Hematopoietic multipotent progenitor cell treated with erythropoietin and hydrocortisone succinate and interleukin-3 and kit ligand, for 6 days (in vitro differentiated cells): ENCODE measurements at places on chromosomes 12 and 14.
A peak's percentile ranks its signal among the peaks of the same experiment; 100 is the strongest.

GRCh38 chr14:48035836-48036235, 360.4 kb upstream of the MDGA2 start:
- no peak for DNase-seq

DNA sequence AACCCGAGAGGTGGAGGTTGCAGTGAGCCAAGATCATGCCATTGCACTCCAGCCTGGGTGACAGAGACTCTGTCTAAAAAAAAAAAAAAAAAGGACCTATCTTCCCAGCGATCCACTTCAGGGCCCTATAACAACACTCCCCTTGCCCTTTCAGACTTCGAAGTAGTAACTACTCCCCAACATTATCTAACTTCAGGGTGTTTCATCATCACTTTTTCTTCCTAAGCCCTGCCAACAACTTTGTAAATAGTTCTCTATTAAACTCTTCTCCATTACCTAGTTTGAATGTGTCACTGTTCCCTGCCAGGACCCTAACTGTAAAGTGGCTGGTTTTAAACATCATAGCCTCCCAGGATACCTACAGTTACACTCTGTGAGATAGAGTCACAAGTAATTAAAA, 220.8 kb downstream of the BTG1 start:
- DNase-seq, result no peak

DNA sequence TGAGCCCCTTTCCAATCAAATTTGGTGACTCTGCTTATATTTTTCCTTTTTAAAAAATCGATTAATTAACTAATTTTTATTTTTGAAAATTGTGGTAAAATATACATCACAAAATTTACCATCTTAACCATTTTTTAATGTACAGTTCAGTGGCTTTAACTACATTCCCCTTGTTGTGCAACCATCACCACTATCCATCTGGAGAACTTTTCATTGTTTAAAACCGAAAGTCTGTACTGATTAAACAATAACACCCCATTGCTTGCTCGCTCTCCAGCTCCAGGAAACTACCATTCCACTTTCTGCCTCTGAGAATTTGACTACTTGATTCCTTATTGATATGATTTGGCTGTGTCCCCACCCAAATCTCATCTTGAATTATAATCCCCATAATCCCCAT, 283.4 kb downstream of the C12orf75 start:
- DNase-seq, result no peak

DNA sequence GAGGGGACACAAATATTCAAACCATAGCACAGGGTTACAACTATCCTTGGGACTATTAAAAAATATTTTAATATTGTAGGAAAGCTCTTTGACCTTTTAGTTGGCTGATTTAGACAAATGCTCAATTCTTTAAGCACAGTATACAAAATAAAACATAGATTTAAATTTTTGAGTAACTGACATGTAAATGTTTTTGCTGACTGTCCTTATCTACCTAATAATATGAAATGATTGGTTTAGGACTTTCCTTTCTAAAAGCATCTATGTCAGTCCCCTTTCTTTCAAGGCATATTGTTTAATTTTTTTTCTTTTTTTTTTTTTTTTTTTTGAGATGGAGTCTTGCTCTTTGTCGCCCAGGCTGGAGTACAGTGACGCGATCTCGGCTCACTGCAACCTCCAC, 16.5 kb upstream of the OR6J1 start:
- no peak for DNase-seq

- peak; percentile 58 for DNase-seq
These were observed 668 bp downstream of the MRPS35 start for GRCh38 chr12:27711317-27711682.

DNA sequence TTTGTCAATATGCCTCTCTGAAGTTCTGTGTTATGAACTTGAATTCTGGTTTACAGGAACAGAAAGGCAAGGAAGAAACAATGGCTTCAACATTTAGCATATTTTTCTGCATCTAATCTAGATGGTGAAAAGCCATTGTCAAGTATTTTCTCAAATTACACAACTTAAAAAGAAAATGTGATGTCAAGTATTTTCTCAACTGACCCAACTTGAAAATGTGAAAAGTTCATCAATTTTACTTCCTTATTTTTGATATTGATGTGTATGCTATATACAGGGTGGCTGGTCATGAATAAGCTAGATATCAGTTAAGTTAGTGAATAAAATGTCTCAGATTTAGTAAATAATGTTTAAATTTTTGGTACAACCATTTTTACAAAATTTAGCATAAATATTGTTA, 196.7 kb downstream of the ALX1 start:
- no peak for DNase-seq

DNA sequence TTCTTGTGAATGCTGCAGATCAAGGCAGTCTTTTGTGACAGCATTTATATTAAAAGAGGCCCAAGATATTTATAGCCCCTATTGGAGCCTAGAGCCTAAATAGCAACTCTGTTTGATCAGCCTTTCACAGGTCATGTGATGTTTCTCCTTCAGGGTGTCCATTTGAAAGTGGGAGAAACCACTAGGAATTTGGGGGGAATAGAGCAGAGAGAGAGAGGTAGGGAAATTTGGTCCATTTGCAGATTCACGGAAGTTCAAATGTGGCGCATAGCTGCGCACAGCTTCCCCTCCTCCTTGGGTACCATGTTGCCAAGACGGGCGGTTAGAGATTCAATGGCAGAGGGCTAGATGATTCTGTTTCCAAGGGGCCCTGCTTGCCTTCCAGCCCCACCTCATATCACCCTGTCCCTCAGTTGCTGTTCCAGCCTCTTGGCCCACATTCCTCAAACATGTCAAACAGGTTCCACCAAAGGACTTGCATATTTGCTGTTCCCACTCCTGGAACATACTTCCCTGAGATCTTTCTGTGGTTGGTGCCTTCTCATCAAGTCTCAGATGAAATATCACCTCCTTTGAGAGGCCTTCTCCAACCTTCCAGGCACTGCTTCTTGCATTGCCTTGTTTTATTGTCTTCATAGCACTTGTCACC, 220.8 kb downstream of the CHST11 start:
- no peak for DNase-seq

DNA sequence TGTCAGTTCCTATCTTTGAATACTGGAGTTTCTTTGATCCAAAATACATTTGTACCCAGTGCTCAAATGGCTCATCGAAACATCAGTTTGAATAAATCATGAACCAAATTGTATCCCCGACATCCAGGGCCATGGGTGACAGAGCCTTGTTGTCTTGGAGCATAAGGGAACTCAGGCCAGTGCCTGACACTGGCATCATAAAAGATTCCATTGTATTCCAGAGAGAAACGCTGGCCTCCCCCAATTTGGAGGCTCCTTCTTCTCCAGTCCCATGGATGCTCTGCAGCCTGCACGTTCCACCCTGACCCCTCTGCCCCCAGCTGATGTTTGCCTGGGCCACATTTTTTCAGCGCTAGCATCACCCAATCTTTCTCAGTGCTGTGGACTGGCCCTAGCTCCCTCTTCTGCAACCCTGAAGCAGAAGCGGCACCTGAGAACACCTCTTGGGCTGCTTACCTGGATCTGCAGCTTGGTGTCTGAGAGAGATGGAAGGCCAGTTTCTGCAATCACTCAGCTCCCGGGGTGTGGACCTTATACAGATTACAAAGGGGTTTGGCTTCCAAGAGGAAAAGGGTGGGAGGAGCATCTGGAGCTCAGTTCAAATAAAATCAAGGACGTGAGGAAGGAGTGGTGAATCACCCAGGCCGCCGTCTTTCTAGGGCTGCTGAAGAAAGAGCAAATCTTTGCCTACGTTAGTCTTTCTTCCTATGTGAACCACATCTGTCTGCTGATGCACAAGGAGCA, at the start of gene RNASE1:
Gene RNASE1, minus strand, starts transcription at position 504 of the 744 bp plus-strand sequence. CDS start 776 bp downstream, outside the sequence.
- no peak for DNase-seq

- no peak for DNase-seq
These were observed 68.8 kb downstream of the ADCK1 start for GRCh38 chr14:77868552-77869285.

- no peak for DNase-seq
These were observed 213.4 kb downstream of the VRK1 start for GRCh38 chr14:97010491-97011160.

DNA sequence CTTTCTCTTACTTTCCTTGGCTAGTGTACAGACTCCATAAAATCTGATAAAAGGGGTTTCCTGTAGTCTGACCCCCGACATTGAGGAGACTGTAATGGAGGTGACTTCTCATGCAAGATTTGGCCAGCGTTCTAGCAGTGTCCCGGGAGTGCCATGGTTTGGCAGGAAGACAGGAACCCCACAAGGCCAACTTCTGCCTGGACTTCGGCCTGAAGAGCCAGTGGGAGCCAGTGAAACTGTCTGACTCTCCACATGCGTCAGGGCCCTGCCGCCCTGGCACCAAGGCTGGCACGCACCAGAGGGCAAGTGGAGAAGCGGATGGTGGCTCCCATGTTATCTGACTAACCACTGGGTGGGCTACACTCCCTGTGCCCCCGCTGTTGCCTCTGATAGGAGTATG, 70.5 kb downstream of the TMEM260 start:
- DNase-seq, result no peak

GRCh38 chr12:56115329-56115728, 1.1 kb upstream of the RPL41 start:
- DNase-seq, result no peak
